ENCODE measurements at places on chromosomes 12 and 14.

DNA sequence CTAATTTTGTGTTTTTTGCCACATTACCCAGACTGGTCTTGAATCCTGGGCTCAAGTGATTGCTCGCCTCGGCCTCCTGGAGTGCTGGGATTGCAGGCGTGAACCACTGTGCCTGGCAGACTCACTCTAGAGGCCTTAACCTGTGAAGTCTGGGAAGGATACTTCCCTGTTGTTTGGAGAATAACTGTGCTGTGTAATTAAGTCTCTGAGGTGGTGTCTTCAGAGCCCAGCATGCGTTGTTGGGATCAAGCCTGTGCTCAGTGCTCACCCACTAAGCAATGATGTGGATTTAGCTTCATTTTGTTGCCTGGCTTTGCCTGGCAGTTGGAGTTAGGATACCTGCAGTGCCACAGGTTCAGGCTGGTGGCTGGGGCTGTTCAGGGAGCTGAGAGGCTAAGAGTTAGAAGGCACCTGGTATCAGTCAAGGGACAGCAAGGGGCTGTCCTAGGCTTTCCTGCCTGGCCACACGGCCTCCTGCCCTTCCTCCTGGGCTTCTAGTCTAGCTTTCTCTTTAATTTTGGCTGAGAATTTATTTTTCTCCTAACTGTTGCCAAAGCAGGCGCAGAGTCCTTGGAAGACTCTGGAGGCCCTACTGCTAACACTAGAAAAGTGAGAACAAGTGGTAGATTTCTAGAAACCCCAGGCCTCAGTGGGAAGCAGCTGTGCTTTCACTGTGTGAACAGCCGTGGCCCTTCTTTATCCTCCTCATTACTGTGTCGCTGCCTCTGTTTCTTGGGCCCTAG is 38.5 kb downstream of the EP400 start:
- no peak for DNase-seq

GRCh38 chr14:104925214-104925854 is 655 bp downstream of the PLD4 start:
- no peak for DNase-seq

GRCh38 chr12:48993787-48994186 is 5.4 kb downstream of the DDN start:
- DNase-seq: no peak

GRCh38 chr12:85956081-85956480 is 82.0 kb downstream of the NTS start:
- DNase-seq: no peak
